NCI-H146 (cell line): ENCODE measurements at places on chromosomes 4 and X.
A peak's percentile ranks its signal among the peaks of the same experiment; 100 is the strongest.

GRCh38 chr4:119206178-119206577, 6.3 kb upstream of the USP53 start:
- DNase-seq = no peak

- DNase-seq = no peak
Observed at GRCh38 chrX:54745676-54746075, 52.4 kb downstream of the ITIH6 start.

- peak; percentile 1 for DNase-seq
Observed at GRCh38 chr4:133320576-133321170, 171.6 kb downstream of the PCDH10 start.

DNA sequence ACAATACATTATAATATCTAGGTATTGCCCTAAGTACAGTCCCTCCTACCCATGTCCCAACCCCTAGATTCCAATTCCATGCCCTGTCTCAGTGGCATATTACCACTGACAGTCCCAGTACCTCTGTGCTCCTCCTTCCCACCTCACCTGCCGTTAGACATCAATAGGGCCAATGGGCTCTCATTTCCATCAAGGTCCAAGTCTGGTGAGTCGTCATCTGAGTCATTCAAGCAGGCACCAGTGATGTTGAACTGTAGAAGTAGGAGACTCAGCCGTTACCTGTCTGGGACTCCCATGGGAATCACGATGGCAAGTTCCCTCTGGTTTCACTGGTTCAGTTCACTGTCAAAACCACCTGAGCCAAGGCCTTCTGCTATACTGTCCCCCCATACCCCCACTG, 51.7 kb downstream of the PHF8 start:
- DNase-seq = no peak

DNA sequence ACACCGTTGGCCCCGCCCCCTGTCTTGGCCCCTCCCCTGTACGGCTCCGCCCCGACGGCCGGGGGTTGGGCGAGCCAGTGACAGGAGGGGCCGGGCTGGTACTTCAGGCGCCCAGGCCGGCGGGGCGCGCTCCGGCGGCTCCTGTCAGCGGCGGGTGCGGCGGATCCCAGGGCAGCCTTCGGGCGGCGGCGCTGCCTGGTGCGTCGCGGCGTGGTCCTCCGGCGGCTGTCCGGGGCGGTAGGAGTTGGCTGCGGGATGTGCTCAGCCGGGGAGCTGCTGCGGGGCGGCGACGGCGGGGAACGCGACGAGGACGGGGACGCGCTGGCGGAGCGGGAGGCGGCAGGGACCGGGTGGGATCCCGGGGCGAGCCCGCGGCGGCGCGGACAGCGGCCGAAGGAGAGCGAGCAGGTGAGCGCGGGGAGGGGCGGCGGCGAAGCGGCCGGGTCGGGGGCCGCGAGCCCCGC, at the start of gene FAM241A:
TSS of gene FAM241A (plus strand) at position 129 of the 464 bp plus-strand sequence. CDS start at position 256, 127 bp downstream.
- DNase-seq = peak; percentile 33

GRCh38 chrX:154800478-154801210, 4.6 kb downstream of the MPP1 start:
- no peak for DNase-seq

- DNase-seq = no peak
Observed at GRCh38 chrX:115583496-115584004, 22.6 kb downstream of the PLS3 start.

GRCh38 chr4:85967872-85968271, 392.0 kb downstream of the MAPK10 start:
- no peak for DNase-seq

- DNase-seq = no peak
Observed at GRCh38 chr4:162265802-162266201, 102.0 kb upstream of the FSTL5 start.

DNA sequence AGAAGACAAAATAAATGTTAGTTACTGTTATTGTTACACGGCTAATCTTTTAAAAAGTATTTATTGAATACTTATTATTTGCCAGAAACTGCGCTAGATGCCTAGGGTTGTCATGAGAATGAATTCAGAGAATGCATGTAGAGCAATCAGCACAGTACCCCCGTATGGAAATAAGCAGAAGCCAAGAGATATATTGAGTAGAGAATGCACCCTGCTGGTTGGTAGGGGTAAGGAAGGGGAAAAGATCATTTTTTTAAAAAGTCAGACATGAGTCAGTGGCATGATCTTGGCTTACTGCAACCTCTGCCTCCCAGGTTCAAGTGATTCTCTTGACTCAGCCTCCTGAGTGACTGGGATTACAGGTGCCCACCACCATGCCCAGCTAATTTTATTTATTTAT, 13.1 kb upstream of the DRP2 start:
- DNase-seq = peak; percentile 19

DNA sequence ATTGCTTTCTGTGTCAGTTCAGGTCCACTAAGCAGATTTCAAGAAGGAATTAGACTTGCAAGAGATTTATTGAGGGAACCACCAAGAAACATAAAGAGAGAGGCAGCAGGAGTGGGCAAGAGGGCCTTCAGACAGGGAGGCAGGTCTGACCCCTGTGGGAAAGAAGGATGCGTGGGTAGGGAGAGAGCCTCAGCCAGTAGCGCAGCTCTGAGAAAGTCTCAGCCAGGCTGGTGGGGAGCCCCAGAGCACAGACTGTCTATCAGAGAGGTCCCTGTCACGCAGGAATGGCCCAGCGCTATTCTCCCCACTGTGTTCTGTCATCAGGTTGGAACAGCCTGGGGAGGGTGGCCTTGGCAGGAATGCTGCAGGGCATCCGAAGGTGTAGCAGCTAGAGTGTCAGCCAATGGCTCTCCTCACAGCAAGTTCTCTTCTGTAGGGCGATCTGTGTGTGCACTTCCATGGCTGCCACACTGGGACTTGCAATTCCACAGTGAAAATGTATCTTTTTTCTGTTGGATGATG, 48.0 kb downstream of the OTC start:
- no peak for DNase-seq

GRCh38 chr4:8495803-8496202, 55.2 kb downstream of the TRMT44 start:
- no peak for DNase-seq

- no peak for DNase-seq
Observed at GRCh38 chr4:94924566-94924965, 166.8 kb downstream of the BMPR1B start.

DNA sequence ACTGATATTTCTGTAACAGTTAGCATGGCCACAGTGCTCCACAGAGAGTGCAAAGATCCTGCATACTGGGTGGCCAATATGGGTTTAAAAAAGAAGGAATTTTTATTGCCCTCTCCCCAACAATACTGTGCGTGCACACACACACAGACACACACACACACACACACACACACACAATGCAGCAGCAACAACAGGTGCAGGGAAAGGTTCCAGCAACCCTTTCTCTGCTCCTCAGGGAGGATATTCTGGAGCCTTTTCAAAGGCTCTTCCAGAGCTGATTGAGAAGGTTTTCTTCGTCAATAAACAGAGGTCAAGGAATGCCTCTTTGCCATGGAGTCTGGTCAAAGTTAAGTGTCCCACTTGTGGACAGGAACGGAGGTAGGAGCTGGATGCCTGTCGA, 84.8 kb upstream of the ZFP42 start:
- no peak for DNase-seq

DNA sequence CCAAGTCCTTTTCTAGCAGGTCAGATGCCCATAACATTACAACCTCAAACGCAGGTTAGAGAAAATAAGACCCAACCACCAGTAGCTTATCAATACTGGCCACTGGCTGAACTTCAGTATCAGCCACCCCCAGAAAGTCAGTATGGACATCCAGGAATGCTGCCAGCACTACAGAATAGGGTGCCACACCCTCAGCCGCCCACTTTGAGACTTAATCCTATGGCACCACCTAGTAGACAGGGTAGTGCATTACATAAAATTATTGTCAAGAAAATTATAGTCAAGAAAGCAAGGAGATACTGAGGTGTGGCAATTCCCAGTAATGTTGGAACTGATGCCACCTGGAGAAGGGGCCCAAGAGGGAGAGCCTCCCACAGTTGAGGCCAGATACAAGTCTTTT, 19.9 kb upstream of the TRIM61 start:
- DNase-seq = no peak

- DNase-seq = no peak
Observed at GRCh38 chrX:17292111-17292527, 82.9 kb upstream of the NHS start.

DNA sequence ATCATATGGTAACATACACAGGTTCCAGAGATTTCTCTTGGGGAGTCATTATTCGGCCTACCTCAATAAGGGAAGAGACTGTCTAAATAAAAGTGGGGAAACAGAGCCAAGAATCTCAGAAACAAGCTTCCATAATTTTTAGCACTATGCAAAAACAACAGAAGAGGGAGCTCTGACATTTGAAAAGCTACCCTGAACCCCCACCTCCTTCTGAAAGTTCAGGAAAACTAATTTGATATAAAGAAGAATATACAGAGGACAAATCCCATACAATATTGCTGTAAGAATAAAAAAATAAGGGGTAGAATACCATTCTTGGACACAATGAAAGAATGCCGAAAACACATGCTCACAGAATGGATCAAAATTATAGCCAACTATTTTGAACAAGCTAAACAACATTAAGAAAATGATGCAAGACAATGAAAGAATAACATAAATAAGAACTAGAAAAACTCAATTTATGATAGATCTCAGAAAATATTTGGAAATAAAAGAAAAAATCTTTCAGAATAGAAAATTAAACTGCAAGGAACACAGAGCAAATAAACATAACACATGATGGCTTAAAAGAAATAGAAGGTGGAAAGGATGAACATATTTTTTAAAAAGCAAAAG, 14.4 kb upstream of the ZNF41 start:
- no peak for DNase-seq

DNA sequence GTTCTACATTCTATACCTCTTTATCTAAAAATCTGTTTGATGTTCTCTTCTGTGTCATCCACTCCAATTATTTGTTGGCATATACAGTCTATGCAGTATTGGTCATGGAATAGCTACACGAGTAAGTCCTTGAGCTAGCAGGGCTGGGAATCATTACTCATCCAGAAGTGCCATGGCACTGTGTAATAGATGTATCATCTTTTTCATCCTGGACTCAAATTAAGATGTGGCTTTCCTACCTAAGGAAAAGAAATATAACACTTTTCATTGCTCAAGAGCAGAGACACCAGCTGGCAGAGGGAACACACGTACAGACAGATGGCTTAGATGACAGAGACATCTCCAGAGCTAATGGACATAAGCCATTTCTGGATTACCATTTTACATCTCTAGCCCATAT, 159.8 kb downstream of the FAM13A start:
- no peak for DNase-seq

- DNase-seq = no peak
Observed at GRCh38 chr4:162403932-162404331, 240.1 kb upstream of the FSTL5 start.

- DNase-seq = no peak
Observed at GRCh38 chr4:115575851-115576250, 462.4 kb upstream of the NDST4 start.

DNA sequence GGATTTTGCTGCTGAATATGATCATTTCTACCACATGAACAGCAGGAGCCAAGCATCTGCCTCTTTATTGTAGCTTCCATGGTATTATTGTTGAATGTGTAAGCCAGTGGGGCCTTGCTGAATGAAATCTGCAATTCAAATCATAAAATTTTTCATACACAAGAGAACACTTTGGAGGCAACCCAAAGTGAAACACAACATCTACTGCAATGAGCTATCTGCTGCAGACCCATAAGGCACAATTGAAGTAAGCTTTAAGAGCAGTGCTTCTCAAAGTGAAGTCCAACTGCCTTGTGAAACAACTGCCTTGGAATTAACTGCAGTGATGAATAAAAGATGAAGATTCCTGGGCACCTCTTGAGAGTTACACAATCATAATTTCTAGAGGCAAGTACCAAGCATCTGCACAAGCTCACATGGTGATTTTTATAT, 626.3 kb upstream of the INTU start:
- DNase-seq = no peak

DNA sequence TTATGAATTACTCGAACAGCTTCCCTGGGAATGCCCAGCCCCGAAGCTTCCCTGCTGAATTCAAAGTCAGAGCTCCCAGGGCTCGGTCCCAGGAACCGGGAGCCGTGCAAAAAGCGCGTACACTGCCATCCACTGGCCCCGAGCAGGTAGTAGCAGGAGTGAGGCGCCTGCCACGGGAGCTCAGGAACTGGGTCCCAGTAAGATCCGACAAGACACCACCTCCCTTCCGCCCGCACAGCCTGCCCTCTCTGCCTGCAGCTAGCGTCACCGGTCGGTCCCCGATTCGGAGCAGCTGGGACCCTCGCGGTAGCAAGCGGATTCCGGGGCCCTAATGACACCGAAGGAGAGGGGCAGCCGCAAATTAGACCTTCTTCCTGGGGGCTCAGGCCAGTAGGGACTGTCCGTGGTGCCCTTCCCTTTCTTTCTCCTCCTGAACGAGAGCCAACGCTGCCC, 1.2 kb downstream of the CORIN start:
- peak; percentile 89 for DNase-seq

- peak; percentile 94 for DNase-seq
Observed at GRCh38 chrX:39969099-39969818, 128.5 kb downstream of the BCOR start.

DNA sequence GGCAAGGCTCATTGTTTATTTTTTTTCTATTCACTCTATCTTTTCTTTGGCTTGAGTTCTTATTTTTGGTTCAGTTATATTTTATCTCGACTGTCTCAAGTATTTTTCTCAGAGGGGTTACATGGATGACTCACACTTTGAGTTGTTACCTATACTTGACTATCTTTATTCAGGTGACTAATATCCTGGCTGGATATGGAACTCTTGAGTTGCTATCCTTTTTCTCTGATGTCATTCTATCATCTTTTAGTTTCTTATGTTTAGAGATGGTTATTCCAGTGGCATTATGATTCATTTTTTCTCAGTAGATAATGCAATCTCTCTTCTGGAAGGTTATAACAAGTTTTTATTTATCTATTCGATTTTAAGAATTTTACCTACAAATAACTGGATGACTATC, 117.9 kb downstream of the COX18 start:
- no peak for DNase-seq

GRCh38 chr4:91267543-91267942, 1036.2 kb upstream of the GRID2 start:
- DNase-seq = no peak

DNA sequence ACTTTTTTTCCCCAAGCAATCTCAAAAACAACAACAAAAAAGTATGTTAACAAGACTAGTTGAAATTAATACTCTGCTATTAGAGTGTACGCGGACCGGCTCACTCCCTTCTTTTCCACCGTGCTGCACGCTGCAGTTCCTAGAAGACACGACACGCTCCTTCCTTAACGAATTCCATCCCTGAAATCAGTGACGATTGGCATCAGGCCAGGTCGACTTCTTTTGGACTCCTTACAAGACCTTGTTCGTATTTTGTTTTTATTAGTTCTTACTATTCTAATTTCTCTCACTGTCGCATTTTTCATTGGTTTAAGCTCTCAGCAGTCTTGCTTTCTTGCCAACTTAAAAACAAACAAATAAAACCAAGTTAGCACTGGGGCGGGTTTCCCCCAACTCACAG, 175.8 kb upstream of the PITX2 start:
- no peak for DNase-seq

GRCh38 chrX:30887288-30887687, 1.8 kb downstream of the TAB3 start:
- DNase-seq = no peak
